ENCODE measurements at places on chromosomes 6 and 20.

DNA sequence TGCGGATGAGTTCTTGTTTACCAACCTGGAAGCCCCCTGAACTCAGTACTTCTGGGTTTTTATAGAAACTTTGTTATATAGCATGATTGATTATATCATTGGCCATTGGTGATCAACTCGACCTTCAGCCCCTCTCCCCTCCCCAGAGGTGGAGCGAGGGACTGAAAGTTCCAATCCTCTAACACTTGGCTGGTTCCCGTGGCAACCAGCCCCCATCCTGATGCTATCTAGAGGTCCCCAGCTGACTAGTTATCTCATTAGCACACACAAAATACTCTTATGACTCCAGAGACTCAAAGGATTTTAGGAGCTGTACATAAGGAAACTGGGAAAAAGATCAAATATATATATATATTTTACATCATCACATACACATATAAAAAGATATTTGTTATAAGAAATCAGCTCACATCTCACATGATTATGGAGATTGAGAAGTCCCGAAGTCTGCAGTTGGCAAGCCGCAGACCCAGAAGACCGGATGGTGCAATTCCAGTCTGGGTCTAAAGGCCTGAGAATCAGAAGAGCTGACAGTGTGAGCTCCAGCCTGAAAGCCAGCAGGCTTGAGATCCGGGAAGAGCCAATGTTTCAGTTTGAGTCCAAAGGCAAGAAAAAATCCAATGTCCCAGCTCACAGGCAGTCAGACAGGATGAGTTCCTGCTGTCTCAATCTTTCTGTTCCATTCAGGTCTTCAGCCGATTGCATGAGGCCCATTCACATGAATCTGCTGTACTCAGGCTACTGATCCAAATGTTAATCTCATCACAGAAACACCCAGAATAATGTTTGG, 179.3 kb upstream of the DTNBP1 start:
- no peak for DNase-seq

- no peak for DNase-seq
These were observed 65.6 kb downstream of the TULP4 start for GRCh38 chr6:158377860-158378259.

DNA sequence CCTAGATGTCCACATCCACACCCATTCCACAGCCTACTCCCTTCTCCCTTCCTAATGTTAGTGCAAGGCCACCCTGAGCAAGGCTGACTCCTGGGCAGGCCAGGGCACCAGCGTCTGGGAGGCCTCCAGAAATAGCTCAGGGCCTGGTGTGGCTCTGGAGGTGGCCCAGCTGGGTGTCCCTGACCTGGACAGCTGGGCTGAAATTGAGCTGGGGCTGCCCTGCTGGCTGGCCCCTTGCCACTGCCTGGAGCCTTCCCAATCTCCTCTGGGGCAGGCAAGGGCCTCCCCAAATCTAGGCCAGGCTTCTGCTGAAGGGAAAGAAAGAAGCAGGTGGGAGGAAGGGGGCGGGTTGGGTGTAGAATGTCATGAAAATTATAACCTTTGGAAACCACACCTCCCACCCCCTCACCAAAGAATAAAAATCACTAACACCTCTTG, 2.1 kb downstream of the FAM110A start:
- DNase-seq, result no peak

DNA sequence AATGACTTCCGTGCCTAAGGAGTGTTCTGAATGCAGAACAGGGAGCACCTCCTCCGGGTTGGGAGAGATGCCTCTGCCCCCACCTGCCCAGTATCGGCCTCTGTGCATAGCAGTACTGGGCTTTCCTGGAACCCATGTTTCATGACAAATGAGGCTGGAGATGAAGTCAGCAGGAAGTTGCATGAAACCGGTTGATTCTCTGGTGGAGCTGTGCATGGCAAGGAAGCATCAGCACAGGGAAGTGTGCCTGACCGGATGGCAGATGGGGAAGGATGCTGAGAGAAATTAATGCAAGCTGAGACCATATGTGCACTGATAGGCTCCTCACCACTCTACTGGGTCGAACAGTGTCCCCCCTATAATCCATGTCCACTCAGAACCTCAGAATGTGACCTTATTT, 155.5 kb downstream of the CDH26 start:
- DNase-seq, result no peak

GRCh38 chr6:108779536-108780275, 68.5 kb upstream of the ARMC2 start:
- peak; percentile 7 for DNase-seq

- DNase-seq, result no peak
These were observed 56.7 kb downstream of the ATXN1 start for GRCh38 chr6:16704401-16705045.

Measured in CD4-positive, alpha-beta T cell treated with Interferon gamma for 1 hour (primary cell).